DMS 273 treated with DMSO at 0.1 percent for 48 hours (cell line): ENCODE measurements at places on chromosomes 12 and 14.

- no peak for DNase-seq
Measured at GRCh38 chr12:121086781-121087295, 45.8 kb upstream of the P2RX7 start.

DNA sequence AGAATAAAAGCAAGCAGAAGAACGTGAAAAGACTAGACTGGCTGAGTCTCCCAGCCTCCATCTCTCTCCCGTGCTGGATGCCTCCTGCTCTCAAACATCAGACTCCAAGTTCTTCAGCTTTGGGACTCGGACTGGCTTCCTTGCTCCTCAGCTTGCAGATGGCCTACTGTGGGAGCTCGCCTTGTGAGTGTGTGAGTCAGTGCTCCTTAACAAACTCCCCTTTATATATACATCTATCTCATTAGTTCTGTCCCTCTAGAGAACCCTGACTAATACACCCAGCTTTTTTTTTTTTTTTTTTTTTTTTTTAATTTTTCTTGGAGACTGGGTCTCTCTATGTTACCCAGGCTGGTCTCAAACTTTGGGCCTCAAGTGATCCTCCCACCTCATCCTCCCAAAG, 46.9 kb downstream of the ACTN1 start:
- no peak for DNase-seq

GRCh38 chr14:63468294-63468693, 74.9 kb downstream of the PPP2R5E start:
- no peak for DNase-seq

GRCh38 chr14:105117710-105118385, 50.7 kb downstream of the JAG2 start:
- DNase-seq: no peak

GRCh38 chr14:72270147-72270727, 338.0 kb downstream of the RGS6 start:
- no peak for DNase-seq

DNA sequence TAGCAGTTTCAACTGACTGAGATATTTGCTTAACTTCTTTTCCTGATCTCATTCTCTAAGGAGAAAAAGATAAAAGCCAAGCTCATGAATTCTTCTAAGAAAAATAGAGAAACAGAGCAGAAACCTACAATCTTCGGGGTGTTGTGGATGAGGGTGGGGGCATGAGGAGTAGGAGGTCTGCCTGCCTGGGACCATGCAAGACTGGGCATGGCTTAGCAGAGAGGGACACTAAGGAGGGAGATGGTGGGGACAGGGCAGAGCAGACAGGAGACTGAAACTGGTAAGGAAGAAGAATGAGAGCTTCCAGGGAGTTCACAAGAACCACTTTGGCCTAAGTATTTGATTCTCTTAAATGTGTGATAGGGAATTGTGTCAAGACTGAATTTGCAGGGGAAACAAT, 188.0 kb downstream of the CFAP54 start:
- no peak for DNase-seq

GRCh38 chr14:87799400-87799799, 193.6 kb downstream of the GALC start:
- DNase-seq: no peak

GRCh38 chr14:102196039-102196901, 56.6 kb downstream of the WDR20 start:
- DNase-seq: peak; percentile 46

DNA sequence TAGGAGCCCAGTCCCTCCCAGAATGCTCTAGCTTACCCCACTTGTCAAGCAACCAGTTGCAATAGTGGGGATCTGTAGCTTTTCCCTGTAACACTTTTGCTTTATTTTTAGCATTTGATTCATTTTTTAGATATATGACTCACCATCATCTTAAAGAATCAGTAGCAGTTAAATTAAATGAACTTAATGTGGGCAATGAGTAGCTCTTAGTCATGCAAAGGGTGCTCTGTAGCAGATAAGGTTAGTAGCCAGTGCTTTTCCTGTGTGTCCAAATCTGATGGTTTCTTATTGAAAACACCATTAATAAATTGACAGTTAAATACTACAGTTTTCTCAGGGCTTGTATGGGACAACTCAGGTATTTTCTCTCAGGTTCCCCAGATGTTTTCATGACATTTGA, 311.8 kb downstream of the RERGL start:
- no peak for DNase-seq

GRCh38 chr14:85596562-85596961, 66.6 kb downstream of the FLRT2 start:
- DNase-seq: no peak

DNA sequence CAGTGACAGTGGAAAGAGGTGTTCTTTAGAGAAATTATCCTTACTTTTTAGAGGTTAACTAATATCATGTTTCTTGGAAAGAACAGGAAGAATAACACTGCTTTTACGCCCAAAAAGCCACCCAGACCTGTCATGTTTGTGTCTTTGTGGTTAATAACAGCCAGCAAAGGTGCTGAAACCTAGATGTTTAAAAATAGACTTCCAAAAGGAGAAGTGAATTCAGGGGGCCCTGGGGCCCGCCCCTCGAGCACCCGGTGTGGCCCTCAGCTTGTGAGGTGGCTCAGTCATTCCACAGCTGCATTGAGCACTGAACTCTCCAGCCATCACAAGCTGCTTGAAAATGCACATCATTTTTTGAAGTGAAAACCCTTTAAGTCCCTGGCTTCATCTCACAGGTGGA, 20.8 kb upstream of the AMN start:
- no peak for DNase-seq

DNA sequence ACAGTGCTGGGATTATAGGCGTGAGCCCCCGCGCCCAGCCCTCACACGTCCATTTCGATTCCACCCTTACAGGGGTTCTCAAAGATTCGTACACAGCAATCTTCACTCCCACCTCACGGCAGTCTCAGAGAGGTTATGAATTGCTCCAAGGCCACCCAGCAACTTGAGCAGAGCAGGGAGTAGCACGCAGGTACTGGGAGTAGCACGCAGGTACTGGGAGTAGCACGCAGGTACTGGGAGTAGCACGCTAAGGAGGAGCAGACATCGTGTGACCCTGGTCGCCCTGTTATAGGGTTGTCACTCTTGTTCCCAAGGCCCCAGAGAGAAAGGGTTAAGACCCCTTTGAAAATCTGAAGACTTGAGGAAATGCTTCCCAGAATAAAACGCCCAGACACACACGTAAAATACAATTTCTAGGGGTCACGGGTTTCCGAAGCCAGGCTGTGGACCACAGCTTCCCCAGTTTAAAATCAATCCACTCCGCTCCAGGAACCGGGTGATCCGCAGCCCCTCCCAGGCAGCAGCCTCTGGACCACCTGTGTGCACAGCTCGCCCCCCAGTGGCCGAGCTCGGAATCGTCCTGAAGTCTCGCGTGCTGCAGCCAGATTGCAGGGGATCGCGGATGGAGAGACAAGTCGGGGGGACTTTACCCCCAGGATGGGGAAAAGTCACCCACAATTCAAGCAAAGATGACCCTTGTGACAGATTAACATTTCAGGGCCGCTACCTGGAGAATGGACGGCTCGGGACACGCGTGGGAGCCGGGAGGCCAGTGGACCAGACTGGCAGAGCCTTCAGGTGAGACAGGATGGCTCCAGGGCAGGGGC, 92.0 kb downstream of the SCARB1 start:
- peak; percentile 30 for DNase-seq

- no peak for DNase-seq
Measured at GRCh38 chr14:65131301-65131701, 29.0 kb upstream of the MAX start.

- no peak for DNase-seq
Measured at GRCh38 chr12:53626702-53627169, 554 bp upstream of the ATF7 start.

GRCh38 chr12:3328571-3328970, 162.4 kb upstream of the PRMT8 start:
- DNase-seq: no peak

DNA sequence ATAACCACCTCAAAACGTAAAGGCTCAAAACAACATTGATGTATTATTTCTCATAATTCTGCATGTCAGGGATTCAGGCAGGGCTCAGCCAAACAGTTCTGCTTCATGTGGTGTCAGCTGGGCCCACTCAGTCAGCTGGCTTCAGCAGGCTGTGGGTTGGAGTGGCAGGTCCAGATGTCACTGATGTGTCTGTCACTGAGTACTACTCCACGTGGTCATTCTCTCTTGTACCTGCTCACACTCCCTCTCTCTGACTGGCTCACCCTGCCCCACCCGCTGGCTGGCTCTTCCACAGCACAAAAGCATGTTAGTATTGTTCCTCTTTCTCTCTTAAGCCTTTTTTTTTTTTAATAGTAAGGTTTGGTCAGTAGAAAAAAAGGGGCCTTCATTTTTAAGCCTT, 182.4 kb downstream of the DICER1 start:
- no peak for DNase-seq
